Globus pallidus (tissue), 1 donor: ENCODE measurements at places on chromosomes 5 and 9.
A peak's percentile ranks its signal among the peaks of the same experiment; 100 is the strongest.

DNA sequence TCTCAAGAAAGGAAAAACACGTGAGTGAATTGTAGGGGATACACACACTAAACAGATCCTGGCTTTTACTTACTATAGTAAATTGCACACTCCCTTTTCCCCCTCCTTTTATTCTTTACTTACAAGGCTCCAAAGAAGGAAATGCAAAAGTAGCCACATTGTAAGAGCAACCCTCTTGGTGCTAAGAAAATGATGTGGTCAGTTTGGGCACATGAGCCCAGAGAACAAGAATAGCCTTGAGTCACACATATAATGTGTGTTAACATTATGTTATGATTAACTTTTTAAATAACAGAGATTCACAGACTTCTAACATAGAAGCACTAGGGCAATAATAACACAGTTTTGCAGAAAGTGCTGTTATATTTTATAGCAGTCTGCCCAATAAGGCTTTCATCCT lies 48.5 kb downstream of the PCSK5 start:
- DNase-seq: no peak

- DNase-seq: no peak
These were observed 306.6 kb downstream of the ACTL7B start for GRCh38 chr9:108549184-108549583.

DNA sequence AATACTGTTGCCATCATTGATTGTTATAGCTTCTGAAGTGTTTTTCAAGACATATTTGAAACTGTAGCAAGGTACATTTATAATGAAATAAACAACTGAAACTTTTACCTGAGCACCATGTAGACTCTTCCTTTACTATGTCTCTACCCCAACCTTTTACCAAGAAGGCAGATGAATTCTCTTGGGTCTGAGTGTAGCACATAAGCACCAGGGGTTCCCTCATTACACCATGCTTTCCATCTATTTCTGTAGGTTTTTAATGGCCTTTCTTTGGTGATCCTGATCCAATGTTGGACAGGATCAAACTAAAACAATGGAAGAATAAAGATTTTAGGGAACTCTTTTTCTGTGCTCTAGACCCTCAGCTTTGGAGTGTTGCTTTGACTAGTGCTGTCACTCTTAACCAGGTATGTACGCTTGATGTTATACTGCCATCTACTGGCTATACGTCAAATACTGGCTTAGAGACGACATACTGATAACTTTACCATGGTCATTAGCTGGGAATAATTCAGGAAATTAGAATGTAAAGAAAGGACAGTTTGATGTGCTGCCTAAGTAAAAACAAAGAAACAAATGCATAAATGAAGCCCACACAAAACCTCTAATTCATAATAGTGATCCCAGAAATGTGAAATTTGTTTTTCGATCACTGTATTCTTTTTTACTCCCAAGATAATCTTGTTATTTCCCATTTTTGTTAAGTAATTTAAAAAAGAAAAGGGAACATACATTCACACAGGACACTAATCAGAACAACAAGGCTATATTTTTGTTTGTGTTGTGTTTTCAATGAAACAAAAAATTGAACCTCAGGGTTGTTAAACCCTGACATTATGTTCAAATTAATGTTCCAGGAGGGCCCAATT lies 30.7 kb downstream of the IFNW1 start:
- peak; percentile 69 for DNase-seq

- DNase-seq: no peak
These were observed 781 bp downstream of the FOXD1 start for GRCh38 chr5:73447530-73448462.

DNA sequence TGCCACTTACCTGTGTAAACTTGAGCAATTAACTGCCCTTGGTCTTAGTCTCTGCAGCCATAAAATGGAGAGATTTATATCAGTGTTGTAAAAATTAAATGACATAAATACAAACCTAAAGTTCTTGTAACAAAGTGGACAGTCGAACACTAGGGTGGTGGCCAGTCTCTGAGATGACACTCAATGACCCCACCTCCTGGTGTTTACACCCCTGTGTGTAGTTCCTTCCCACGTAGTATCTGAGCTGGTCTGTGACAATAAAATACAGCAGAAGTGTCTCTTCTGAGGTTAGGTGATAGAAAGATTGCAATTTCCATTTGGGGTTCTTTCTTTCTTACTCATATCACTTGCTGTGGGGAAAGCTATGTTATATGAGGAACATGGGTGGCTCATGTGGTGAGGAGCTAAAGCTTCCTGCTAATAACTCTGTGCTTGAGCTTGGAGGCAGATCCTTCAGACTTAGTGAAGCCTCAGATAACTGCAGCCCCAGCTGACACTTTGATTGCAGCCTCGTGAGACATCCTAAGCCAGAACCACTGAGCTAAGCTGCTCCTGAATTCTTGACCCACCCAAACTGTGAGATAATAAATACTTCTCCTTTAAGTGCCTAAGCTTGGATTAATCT lies 173.4 kb upstream of the CHD1 start:
- no peak for DNase-seq

DNA sequence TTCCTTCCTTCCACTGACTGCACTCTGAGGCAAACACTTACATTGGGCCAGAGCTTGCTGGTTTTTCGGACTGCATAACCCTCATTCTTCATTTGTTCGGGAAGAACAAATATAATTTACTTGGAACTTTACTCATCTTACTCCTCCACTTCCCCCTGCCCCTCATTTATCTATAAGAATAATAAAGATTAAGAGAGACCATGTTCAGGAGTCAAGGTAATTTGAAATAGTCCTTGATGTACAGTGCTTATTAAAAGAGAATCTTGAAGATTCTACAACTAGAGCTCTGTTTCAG lies 65.6 kb downstream of the BASP1 start:
- DNase-seq: no peak

- no peak for DNase-seq
These were observed 65.3 kb downstream of the NDST1 start for GRCh38 chr5:150573216-150573615.

DNA sequence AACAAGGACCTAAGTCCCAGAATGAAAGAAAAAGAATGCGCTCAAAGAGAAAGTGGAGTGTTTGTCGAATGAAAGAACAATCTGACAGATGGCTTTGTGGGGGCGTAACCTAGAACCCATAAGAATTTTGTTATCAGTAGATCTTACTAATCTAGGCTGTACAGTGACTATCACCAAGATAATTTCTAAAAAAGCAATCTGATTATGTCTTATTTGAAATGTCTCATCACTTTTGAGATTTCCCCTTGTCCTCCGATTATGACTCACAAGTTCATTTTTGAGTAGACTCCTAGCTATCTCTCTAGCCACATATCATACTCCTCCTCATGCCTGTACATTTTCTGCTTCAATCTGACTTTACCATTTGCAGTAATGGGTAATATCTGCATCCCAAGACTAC lies 135.6 kb upstream of the SMARCA2 start:
- no peak for DNase-seq

DNA sequence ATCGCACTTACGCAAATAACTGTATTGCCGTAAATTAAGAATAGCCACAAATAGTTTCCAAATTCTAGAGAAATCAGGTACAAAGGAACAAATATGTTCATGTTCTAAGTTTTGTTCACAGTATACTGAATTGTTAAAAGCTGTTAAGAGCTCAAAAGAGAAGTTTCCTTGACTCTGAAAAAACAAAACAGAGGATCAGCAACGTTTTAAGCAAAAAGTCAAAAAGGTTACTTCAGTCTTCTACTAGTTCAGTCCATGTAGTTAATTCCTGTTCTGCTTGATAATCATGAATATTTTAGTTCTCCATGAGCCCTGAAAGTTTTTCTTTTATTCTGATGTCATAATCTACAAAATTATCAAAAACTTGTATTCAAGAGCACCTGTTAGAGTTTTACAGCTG lies 128.6 kb upstream of the MAST4 start:
- DNase-seq: no peak

GRCh38 chr9:86685556-86685955 lies 261.8 kb downstream of the GAS1 start:
- no peak for DNase-seq

DNA sequence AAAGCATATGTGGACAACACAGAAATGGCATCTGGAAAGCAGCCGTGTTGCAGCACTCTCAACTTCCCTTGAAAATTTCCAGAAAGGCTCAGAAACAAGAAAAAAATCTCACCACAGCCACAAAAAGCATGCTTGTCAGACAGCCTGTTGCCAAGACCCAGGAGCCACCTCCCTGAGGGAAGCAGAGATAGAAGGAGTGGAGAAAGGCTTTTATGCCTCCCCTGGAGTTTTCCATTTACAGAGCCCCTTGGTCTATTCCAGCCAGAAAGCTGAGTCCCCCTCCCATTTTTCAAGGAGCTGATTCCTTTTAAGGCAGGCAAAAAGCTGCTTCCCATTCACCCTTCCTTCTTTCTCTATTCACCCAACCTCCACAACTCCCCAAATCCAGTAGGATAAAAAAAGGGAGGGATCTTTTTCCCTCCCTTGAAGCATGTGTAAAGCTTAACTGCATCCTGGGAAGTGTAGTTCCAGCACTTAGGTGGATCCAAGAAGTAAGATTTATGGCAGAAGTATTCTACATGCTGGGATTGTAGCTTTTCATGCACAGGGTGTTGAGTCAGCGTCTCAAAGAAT lies 37.1 kb upstream of the PALM2AKAP2 start:
- DNase-seq: no peak

- DNase-seq: no peak
These were observed 9.6 kb downstream of the NDST1 start for GRCh38 chr5:150517272-150518152.

- DNase-seq: no peak
These were observed 75.1 kb downstream of the FGF18 start for GRCh38 chr5:171494452-171495121.

DNA sequence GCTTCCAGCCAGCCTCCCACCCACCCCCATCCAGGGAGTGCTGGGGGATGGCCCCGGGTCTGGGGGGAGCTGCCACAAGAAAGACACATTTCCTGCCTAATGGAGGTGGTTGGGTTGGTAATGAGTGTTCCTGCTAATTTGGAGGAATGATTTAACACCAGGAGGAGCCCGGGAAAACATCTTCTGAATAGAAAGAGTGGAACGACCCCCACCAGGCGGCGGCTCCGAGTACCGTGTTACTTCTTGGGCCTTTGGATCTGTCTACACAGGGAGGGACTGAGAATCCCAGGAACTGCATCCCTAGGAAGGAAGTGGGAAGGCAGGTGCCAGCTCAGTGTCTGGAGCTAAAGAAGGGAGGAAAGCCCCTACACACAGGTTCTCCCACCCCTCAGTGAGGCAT lies 64.6 kb downstream of the TSPAN17 start:
- DNase-seq: no peak

GRCh38 chr9:9284201-9284600 lies 1328.6 kb downstream of the PTPRD start:
- no peak for DNase-seq

DNA sequence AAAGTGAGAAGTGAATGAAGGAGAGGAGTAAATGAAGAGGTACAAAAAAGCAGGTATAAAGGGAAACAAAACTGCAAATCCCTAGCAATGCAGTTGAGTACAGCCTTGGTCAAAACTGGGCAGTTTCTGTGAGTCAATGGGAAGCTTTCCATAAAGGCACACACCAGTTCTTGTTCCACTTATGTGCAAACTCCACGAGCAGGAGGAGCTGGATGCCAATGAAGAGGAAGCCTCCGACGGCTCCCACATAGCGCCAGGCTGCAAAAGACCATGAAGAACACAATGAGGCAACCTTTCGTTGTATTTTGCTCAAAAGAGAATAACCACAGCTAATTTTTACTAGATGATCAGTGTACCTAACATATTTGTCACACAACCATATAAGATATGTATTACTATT lies 81.1 kb downstream of the SERINC5 start:
- no peak for DNase-seq
